ENCODE measurements at places on chromosomes 3 and 15. TPM values are rescaled to one million over a fixed set of nuclear protein-coding genes. Genes with fewer than 3 reads are reported as not detected.

Gene SYNPR
- total RNA-seq: not detected

Gene CAPN7
- 28.1 TPM for total RNA-seq

Gene ARPP21
- total RNA-seq: not detected

Gene PPCDC
- total RNA-seq: 16.3 TPM

Gene XXYLT1
- total RNA-seq: 3.3 TPM

Gene REC114
- total RNA-seq: not detected

Gene ZMYND10
- 0.94 TPM for total RNA-seq

Gene ABHD17C
- total RNA-seq: 9.0 TPM

Gene DUT
- 518 TPM for total RNA-seq

Gene UROC1
- total RNA-seq: not detected

Gene CHL1
- not detected for total RNA-seq

Gene SAMD7
- total RNA-seq: not detected

Gene DLL4
- not detected for total RNA-seq

Gene RTP4
- 2.7 TPM for total RNA-seq

Gene PATL2
- total RNA-seq: 17.2 TPM

Gene KIF15
- 45.1 TPM for total RNA-seq

Gene LRRC15
- total RNA-seq: not detected

Gene SLC22A14
- total RNA-seq: not detected

Gene KPNA1
- total RNA-seq: 46.0 TPM

Gene CYP8B1
- not detected for total RNA-seq

Gene CLDN16
- not detected for total RNA-seq

Gene STX19
- not detected for total RNA-seq
